ENCODE measurements at places on chromosomes 11 and 22.

GRCh38 chr11:30502305-30502704 lies 83.8 kb downstream of the MPPED2 start:
- no peak for DNase-seq

- DNase-seq: no peak
These were observed 56.3 kb downstream of the RPS6KA4 start for GRCh38 chr11:64415286-64415685.

- no peak for DNase-seq
These were observed 36.8 kb downstream of the MYH9 start for GRCh38 chr22:36350751-36351594.

DNA sequence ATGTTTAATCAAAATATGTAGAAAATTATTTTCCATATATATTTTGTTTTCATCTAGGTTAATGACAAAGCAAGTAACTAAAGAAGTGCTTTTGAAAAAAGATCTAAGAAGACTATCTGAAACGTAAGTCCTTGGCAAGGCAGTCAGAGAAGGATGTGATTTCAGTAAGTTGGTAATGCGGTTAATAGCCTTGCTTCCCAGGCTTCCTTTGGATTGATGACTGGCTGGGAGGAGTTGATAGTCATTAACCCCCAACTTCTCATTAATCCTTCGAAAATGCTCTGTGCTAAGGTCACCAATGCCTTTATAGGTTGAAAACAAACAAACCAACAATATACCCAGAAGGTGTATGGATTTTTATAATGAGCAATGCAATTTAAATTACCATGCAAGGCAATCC lies 1326.5 kb downstream of the LRRC4C start:
- DNase-seq: no peak

- DNase-seq: peak; percentile 81
These were observed 23.6 kb upstream of the RNASEH2C start for GRCh38 chr11:65744026-65744698.

- peak; percentile 20 for DNase-seq
These were observed 20.4 kb downstream of the BIRC2 start for GRCh38 chr11:102367364-102367763.

DNA sequence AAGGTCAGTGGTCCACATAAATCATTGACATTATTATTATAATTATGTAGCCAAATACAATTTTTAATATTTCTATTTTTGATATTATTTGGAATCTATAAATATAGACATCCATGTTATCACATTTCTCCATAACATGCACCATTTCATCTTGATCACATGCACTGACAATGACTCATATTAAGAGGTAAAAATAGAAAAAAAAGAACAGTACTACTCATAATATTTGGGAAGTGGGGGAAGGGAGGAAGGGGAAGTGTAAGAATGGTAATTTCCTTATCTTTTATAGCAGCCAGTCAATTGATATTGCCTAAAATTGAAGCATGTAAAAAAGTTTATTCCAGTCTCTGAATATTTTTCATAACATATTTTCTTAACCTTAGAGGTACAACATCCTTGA lies 72.3 kb downstream of the ADM start:
- no peak for DNase-seq

Measured in NCI-H526 treated with DMSO at 0.1 percent for 48 hours (cell line).